ENCODE measurements at places on chromosomes 2 and 18. TPM values are rescaled to one million over a fixed set of nuclear protein-coding genes. Genes with fewer than 3 reads are reported as not detected.

FIGN gene
- total RNA-seq, result 4.3 TPM

SLC23A3 gene
- 6.3 TPM for total RNA-seq

ANKRD62 gene
- not detected for total RNA-seq

NGEF gene
- total RNA-seq, result 6.3 TPM

DYNAP gene
- not detected for total RNA-seq

LIMS3 gene
- 2.2 TPM for total RNA-seq

RBM44 gene
- 2.1 TPM for total RNA-seq

CBLN2 gene
- not detected for total RNA-seq

AQP4 gene
- 253 TPM for total RNA-seq

SLC9A2 gene
- not detected for total RNA-seq

DUSP19 gene
- 2.5 TPM for total RNA-seq

MYOM1 gene
- total RNA-seq, result 3.6 TPM

OTX1 gene
- 0.30 TPM for total RNA-seq

FOXI3 gene
- 0.09 TPM for total RNA-seq

LRRC30 gene
- not detected for total RNA-seq

WDPCP gene
- total RNA-seq, result 20.8 TPM

NDUFS1 gene
- 57.3 TPM for total RNA-seq

ZNF396 gene
- 2.4 TPM for total RNA-seq

DLX1 gene
- not detected for total RNA-seq

CFAP65 gene
- 5.8 TPM for total RNA-seq

RFX8 gene
- total RNA-seq, result 1.1 TPM

DQX1 gene
- total RNA-seq, result not detected

TLX2 gene
- total RNA-seq, result not detected

ITSN2 gene
- 119 TPM for total RNA-seq

UGT1A4 gene
- 0.69 TPM for total RNA-seq

DIS3L2 gene
- total RNA-seq, result 65.9 TPM

PPP1R7 gene
- 61.0 TPM for total RNA-seq

LYG1 gene
- not detected for total RNA-seq

SPP2 gene
- not detected for total RNA-seq

CCDC74B gene
- 20.0 TPM for total RNA-seq

SULT1C4 gene
- 12.3 TPM for total RNA-seq

GALNT1 gene
- 19.9 TPM for total RNA-seq

SETBP1 gene
- total RNA-seq, result 38.8 TPM

NDC80 gene
- total RNA-seq, result 1.8 TPM

VSNL1 gene
- total RNA-seq, result 0.33 TPM

PRSS56 gene
- total RNA-seq, result not detected
